ENCODE measurements at places on chromosomes 2 and 18. TPM values are rescaled to one million over a fixed set of nuclear protein-coding genes. Genes with fewer than 3 reads are reported as not detected.
A peak's percentile ranks its signal among the peaks of the same experiment; 100 is the strongest.

The TMEM169 gene
- total RNA-seq = 18.6 TPM

The PARD3B gene
- 30.6 TPM for total RNA-seq

The NCKAP1 gene
- 162 TPM for total RNA-seq

The CCBE1 gene
- 4.3 TPM for total RNA-seq

The SERPINB4 gene
- not detected for total RNA-seq

DNA sequence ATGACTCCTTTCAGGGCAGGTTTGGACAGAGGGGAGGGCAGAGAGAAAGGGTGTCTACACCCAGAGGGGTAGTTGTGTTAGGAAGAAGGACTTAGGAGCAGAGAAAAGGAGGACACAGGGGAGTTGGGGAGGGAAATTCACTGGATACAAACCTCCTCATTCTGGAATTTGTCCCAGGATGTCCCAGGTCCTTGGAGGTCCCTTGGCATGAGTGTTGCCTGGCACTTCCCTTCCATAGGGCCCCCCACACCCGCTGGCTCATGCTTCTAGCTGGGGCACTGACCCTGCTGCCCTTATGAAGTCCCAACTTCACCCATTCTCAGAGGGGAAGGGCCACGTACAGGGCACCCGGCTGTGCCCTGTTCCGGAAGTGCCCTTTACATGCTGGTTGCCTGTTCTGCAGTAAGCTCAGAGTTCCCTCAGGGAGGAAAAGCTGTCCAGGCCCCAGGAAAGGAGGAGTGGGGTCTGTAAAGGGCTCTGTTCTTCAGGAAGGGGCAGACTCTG is 93.6 kb upstream of the SMAD2 start:
- DNase-seq = no peak

GRCh38 chr2:153986488-153987229 is 114.9 kb downstream of the GALNT13 start:
- no peak for DNase-seq

DNA sequence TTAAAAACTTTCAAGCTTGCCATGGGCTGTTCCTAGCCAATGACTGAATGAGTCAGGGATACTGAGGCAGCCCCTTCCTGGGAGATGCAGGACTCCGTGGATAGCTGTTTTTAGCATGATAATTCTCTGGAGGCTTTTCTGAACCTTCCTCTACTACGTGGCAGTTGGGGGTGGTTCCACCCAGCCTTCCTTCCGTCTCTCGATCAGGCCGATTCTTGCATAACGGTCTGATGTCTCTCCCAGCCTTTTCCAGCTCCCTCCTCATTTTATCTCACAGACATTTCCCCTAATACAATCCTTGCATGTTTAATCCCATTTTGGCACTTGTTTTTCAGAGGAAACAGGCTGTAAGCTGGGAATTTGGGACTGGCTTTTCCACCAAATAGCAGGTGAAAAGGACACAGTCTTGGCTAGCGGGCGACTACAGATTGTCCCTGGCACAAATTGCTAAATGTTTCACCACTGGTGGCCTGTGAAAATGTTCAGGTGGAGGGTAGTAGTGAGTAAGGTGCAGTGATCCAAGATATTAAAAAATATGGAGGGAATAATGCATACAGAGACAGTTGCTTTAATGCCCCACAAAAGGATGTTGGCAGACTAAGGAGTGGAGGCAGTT is 21.0 kb upstream of the CTLA4 start:
- DNase-seq = no peak

DNA sequence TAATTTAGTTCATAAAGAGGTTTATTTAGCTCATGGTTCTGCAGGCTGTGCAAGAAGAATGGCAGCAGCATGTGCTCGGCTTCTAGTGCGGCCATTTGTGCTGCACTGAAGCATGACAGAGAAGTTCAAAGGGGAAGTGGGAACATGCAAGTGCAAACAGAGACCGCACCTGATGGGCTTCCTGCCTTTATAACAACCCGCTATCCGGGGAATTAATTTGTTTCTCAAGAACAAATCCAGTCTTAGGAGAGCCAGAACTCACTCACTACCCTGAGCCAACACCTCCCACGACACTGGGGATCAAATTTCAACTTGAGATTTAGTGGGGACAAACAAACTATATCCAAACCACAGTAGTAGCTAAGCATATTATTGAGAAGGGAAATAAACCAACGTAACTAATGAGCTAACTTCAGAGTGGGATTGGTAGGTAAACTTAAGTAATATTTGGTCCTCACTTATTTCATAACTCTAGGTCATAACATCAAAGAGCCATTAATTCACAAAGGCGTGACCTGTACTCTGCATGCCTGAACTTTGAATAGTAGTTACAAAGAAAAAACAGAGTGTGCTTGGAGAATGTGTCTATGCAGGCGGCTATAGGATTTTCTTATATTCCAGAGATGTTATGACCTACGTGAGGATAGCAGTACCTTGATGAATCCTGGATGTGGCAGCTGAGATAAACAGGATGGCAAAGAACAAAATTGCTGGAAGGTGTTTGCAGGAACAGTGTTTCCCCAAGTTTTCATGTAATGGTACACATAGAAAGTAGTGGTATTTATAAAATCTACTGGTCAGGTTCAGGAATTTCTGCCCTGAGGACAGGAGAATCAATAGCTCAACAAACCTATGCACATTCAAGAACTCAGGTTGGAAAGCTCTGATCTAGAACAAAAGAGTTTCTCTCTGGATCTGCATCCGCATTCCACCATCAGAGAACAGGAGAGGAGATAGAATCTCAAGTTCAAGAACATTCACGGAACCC is 845.9 kb upstream of the ID2 start:
- no peak for DNase-seq

DNA sequence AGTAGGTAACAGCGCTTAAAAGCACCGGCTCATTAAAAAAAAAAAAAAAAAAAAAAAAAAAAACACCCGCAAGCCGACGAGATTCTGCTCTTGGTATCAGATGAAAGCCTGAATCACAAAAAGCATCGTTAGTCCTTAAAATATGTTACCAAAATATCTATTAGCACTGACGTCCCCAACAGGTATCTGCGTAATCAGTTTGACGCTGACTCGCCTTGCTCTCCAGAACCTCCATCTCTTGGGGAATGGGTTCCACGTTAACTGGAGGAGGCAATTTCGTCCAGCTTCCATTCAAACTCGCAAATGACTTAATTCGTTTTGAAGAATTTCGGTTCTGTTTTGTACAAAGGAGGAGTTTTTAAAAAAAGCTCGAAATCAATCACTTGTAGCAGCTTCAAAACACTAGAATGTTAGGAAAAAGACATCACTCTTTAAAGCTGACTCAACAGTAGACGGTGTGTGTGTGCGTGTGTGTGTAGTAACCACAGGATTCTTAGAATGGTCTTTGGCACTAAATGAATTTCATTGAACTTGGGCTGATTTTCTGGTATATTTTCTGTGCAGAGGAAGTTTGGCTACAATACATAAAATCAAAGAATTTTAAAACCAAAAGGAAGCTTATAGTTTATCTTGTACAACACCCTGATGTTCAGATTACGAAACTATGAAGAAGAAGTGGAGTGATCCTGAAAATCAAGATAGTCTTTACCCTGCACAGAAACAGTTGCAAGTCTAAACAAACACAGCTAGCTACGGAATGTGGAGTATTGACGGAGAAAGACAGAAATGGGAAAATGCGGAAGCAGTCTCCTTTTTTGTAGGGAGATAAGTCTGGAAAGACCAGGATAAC is 1.1 kb upstream of the PGAP1 start:
- peak; percentile 39 for DNase-seq

GRCh38 chr2:170582751-170583463 is 132.2 kb upstream of the SP5 start:
- no peak for DNase-seq

DNA sequence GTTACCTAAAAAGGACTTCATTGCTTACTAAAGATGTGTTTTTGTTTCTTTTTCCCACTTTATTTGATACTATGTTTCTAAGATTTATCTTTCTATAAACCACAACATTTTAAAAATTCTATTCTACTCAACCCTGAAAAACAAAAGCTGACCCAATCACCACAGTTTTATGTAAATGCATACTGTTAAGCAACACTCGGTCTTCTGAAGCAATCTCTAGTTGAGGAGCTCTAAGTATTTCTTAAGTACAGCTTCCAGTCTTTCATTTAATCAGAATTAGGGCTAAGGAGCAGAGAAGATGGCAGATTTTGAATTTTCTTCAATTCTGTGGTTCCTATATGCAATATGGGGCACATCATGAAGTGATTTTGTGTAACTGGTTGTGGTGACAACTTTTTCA is 72.2 kb upstream of the SLC4A10 start:
- DNase-seq = no peak

DNA sequence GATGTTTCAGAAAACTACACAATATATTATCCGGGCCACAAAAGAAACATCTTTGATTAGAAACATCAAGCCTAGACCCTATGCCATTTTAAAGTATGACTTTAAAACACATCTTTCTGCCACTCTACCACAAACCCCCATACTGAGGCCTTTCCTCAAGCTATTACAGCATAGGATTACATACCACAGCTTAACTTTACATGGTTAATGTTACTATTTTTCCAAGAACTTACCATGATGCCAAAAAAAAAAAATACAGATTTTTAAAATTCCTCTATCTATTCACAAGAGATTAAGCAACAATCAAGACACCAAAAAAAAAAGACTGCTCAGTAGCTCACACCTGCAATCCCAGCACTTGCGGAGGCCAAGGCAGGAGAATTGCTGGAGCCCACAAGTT is 9.0 kb downstream of the NCKAP1 start:
- no peak for DNase-seq

- DNase-seq = no peak
These were observed 251.7 kb downstream of the NDUFA10 start for GRCh38 chr2:239773228-239774141.

All from cerebellum (tissue), 4 donors.